ENCODE measurements at places on chromosomes 7 and 10. TPM values are rescaled to one million over a fixed set of nuclear protein-coding genes. Genes with fewer than 3 reads are reported as not detected.

FXYD4 gene
- 0.44 TPM for total RNA-seq

DNA sequence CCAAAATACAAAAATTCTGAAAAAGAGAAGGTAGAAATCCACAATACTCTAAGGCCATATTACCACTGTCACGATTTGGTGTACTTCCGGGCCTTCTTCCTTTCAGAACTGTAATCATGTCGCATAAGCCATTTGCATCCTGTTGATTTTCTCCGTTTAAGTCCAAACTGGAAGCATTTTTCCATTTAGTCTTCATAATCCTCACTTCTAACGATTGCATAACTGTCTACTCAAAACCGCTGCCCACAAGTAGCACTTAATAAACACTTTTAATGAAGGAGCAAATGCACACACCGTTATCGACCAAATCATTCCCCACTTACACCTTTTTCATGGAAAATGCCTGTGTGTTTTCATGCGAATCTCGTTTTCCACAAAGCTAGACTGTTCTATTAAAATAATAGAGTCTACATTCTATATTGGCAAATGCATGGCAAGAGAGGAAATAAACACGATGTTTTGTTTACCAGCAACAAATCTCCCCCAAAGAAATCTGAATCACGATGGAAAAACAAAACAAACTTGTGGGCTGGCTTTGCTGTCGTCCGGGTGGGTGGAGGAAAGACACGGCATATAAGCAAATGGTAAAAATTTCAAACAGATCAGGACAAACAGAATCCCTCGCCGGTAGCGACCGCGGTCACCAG lies 1.0 kb downstream of the ATE1 start:
- peak; percentile 12 for DNase-seq

TMEM229A gene
- not detected for total RNA-seq

DNA sequence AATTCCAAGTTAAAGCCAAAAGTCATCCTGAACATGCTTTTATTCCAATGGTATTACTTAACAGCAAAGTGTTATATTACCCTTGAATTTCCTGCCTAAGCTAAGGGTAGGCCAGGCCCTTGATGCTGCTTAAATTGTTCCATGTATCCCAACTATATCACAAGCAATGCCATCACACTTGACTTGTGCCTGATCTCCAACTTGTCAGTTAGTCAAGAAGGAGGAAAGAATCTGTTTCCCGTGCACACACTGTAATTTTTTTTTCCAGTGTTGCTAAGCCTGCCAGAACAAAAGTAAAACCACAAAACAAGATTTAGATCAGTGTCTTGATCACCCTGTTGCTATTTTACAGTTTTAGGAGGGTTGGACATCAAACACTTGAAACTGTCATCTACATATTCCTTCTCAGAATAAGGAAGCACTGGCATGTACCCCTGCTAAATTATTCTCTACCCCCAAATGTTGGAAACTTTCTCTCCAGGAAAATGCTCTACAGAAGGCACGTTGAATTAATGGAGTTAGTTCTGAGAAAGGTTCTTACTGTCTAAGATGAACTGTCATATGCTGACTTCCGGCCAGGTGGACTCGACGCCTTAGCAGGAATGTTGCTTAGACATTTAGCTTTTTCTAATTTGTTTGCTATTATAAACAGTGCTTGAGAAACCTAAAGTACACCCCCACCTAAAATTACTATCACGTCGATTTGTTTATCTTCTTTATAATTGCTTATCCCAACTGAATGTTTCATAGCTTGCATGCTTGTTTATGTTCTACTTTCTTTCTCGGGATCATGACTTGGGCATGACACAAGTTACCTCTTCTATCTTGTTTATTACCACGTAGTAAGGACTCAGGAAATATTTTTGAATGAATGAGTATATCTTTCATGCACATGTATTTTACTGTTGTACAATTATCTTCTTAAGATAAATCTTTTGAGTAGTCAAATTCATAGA lies 105.5 kb upstream of the ZNF438 start:
- DNase-seq: peak; percentile 17

DNA sequence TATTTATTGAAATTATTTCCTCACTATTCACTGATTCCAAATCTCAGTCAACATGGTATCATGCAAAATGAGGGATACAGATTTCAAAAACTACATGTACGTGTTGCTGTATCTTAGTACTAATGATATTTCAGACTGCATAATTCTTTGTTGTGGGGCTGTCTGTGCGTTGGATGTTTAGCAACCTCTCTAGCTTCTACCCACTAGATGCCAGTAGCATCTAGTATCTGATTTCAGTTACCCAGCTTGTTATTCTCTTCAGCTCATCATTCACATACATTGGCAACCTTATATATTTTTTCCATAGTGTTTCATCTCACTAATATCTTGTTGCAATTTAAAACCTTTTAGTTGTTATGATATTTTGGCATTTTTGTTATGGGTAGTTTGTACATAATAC lies 22.5 kb upstream of the WASL start:
- DNase-seq: no peak

- peak; percentile 10 for DNase-seq
These were observed 99.5 kb downstream of the HIP1 start for GRCh38 chr7:75639071-75639885.

- no peak for DNase-seq
These were observed 26.0 kb downstream of the CYTH3 start for GRCh38 chr7:6246251-6246917.

CRYGN gene
- total RNA-seq: 0.22 TPM

- DNase-seq: no peak
These were observed 88.0 kb downstream of the ARHGAP22 start for GRCh38 chr10:48516911-48517310.

DNA sequence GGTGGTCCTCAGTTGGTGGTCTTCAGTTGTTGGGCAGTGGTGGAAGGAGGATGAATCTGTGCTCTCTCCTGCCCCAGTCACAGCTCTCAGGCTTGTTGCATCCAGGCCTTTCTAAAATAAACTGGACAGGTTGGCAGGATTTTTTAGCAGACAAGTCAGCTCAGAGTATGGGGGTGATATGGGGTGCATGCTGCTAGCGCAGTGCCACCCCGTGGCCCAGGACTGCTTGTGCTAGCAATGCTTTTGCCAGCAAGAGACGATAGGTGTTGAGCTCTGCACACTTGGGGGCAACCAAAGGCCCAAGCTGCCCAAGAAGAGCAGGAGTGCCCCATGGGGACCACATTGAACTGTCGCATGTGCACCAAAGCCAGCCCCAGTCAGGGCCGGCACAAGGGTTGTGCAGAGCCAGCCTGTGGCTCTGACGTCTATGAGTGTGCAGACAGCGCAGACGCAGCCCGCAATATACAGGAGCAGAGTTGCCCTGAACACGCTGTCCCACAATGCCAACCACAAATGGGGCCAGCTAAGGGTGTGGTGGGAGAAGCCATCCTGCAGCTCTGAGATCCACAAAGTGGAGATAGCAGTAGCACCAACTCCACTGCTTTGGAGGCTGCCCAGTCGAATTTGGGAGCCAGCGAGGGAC lies 49.8 kb upstream of the PDSS1 start:
- DNase-seq: no peak

- no peak for DNase-seq
These were observed 56.1 kb downstream of the AUTS2 start for GRCh38 chr7:69654381-69654780.

- no peak for DNase-seq
These were observed 118.4 kb downstream of the ABCA13 start for GRCh38 chr7:48289656-48290055.

- no peak for DNase-seq
These were observed 69.8 kb upstream of the DNAJB12 start for GRCh38 chr10:72424561-72424960.

GRCh38 chr10:104299031-104299904 lies 30.3 kb downstream of the GSTO2 start:
- DNase-seq: no peak

DNA sequence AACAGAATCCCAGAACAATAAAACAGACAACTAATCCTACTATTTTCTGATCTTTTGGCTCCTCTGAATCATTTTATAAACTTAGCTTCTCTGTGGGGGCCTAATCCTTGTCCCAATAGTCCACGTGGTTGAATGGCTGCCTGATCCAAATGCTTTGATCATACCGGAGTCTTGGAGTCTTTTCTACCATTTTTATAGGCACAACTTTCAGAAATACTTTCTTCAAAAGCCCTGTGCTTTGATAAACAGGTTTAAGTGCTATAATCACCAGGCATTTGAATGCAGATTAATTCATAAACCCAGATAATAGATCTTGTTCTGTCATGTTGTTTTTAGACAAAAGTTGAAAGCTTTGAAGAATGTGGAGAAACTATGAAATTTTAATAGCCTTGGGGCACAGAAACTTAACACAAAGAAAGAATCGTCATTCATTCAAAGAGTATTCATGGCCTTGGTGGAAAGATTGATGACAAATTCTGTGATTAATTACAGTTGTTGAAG lies 163.7 kb downstream of the AHR start:
- no peak for DNase-seq

DNA sequence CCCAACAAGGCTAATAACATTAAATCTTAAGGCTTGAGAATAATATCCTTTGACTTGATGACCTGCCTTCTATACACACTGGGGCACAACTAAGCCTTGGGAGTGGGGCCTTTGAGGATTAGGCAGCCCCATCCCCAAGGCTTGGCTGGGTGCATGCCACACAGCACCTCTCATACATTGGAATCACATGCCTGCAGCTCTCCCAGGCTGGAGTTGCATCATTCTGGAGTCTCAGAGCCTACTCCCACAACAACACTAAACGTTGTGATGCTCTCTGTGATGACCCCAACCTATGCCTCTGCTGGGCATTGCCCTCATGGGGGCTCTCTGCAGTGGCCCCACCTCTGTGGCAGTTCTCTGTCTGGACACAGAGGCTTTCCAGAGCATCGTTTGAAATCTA lies 31.9 kb upstream of the SGCE start:
- DNase-seq: no peak

DNA sequence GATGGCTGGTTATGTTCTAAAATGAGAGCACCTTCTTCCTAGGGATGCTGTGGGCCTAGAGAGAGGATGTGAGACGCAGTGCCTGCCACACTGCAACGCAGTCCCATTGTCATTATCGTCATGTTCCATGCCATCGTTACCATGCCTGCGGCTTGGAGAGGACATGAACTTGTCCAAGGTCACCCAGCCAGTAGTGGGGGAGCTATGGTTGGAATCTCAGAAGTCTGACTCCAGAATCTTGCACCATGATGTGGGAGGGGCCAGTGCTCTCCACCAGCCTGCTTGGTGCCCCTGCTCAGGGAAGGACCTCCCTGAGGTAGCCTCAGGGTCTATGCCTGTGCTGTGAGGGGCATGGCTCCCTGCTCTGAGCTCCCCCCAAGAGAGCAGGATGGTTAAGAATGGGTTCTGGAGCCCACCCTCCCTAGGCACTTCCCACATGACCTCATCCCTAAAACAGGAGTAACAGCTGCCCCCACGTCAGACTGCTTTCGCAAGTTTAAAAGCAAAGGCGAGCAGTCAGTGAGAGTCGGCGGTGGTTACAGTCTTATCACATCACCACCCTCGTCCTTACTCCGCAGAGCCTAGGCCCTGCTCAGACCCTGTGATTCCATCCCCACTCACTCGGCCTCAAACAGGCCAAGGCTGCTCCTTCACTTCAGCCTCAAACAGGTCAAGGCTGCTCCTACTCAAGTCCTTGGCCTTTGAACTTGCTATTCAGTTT lies 50.4 kb downstream of the HABP2 start:
- DNase-seq: no peak

DNA sequence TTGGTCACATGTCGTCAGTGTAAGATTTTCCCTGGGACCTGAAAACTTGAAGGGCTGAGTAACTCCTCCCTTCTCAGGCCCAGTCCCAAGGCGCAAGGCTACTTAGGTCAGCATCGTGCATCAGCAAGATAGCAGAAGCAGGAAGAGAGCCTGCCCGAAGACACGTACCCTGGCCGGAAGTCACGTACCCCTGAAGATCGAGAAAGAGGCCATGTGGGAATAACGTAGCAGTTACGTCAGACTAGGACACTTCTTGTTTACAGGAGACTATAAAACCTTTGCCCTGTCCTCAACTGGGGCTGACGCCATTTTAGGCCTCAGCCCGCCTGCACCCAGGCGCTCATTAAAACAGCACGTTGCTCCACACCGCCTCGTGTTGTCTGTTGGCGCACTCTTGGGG lies 114.3 kb upstream of the GALNT17 start:
- DNase-seq: no peak

ADCY1 gene
- 2.9 TPM for total RNA-seq

DNA sequence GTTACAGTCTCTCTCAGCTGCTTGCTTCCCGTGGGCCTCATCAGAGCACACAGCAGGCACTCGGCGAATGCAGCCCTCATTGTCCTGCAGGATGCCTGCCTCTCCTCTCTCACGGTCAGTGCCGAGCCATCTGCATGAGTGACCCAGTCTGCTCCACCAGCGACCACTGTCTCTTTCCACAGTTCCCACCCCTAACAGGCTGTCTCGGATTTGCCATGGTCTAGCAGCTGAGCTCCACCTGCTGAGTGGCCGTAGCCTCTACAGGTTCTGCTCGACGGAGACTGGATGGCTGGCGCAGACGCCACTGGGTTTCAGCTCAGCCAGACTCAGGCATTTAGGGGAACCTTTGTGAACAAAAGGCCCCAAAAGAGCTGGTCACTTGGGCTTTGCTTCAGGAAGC lies 209.4 kb upstream of the FOXK1 start:
- DNase-seq: no peak

- DNase-seq: no peak
These were observed 376.3 kb upstream of the POM121L12 start for GRCh38 chr7:52659178-52659577.

DNA sequence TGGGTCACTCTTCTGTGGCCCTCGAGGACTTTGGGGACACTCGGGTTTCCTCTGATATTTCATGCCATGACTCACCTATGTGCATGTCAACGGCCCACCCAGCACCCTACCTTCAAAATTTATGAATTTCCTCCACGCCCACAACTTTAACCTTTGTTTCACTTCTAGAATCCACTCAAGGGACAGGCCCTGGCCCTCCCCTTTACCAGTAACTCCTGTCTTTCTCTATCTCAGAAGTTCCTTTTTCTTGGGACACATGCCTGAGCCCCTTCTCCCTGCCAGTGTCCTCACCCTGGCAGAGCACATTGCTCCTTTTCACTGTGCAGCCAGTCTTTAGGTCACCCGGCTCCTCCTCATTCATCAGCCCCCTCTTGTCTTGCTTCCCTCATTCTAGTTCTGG lies 282.5 kb upstream of the KLF6 start:
- no peak for DNase-seq

UTF1 gene
- 0.17 TPM for total RNA-seq

ATOH7 gene
- not detected for total RNA-seq

Measured in activated T-helper 1 cell treated with anti-CD3 and anti-CD28 coated beads, Interleukin-12 subunit alpha, Interleukin-12 subunit beta, Interleukin-2, Interleukin-4 antibody, amounts not matched to agents 30 ng/mL and 10 ng/mL and 1 ng/mL, durations not matched to agents 14 hours and 24 hours and 36 hours (primary cell).